Left ventricle myocardium superior (tissue), 1 donor: ENCODE measurements at places on chromosomes 3 and 15.
A peak's percentile ranks its signal among the peaks of the same experiment; 100 is the strongest.

DNA sequence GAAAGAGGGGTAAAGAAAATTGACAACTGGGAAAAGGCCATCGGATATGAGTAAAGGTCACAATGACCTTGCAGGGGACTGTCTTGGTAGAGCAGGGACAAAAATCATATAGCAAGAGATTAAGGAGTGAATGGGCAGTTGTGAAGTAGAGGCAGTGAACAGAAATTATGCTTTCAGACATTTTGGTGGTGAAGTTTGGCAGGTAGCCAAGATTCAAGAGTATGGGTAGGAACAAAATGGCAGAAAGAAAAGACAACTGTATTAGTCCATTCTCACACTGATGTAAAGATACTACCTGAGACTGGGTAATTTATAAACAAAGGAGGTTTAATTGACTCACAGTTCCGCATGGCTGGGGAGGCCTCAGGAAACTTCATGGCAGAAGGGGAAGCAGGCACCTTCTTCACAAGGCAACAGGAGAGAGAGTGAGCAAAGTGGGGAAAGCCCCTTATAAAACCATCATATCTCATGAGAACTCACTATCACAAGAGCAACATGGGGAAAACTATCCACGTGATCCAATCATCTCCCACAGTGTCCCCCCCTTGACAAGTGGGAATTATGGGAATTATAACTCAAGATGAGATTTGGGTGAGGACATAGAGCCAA, 84.0 kb downstream of the CGNL1 start:
- DNase-seq: no peak

DNA sequence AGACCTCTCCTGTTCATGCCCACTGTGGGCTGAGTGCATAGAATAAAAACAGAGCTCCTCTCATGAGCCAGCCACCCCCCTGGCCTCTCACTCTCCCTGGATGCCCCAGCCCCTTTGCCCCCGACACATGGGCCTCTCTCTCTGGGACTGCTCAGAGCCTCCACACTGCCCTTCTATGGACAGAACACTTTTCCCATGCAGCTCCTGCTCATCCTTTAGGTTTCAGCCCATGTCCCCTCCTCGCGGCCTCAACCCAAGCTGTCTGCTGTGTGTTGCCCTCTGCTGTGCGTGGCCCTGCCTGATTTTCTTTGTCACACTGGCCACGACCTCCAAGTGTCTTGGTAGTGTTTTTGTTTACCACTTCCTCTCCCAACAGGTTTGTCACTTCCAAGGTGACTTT, 20.7 kb upstream of the PRR23E start:
- DNase-seq: no peak

- no peak for DNase-seq
These were observed 200.3 kb downstream of the ADAMTS17 start for GRCh38 chr15:100141311-100142001.

DNA sequence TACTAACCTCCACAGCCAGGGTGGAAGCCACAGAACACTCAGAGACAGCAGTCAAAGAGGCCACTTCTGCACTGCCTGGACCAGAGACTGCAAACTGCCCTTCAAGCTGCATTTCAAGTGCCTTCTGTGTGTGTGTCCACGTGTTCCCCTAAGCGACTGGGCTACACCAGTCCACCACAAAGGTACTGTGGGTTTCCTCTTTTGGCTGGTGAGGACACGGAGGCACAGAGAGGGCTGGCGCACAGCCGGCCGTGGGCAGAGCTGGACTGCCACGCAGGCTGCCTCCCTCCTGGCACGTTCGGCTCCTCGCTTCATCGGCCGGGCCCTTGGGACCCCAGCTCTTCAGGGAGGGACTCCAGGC, 60.9 kb downstream of the MGLL start:
- no peak for DNase-seq

- no peak for DNase-seq
These were observed 11.2 kb upstream of the ALCAM start for GRCh38 chr3:105355408-105356061.

- DNase-seq: peak; percentile 53
These were observed 1.1 kb downstream of the CMTM7 start for GRCh38 chr3:32392536-32393302.

DNA sequence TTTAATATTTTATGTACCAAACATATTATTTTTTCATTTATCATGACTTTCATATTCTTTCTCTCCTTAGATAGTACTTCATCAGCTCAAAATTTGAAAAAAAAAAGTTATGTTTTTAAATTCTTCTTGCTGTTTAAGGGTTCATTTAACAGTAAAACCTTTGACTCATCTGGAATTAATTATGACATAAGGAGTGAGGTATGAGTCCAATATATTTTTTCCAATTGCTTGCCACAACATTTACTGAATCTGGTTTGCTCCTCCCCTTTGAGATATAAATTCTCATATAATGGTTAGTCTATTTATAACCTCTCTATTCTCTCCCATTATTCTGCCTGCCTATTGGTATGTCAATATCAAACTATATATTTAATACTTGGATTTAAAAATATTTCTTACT, 387.8 kb downstream of the TUSC7 start:
- no peak for DNase-seq

DNA sequence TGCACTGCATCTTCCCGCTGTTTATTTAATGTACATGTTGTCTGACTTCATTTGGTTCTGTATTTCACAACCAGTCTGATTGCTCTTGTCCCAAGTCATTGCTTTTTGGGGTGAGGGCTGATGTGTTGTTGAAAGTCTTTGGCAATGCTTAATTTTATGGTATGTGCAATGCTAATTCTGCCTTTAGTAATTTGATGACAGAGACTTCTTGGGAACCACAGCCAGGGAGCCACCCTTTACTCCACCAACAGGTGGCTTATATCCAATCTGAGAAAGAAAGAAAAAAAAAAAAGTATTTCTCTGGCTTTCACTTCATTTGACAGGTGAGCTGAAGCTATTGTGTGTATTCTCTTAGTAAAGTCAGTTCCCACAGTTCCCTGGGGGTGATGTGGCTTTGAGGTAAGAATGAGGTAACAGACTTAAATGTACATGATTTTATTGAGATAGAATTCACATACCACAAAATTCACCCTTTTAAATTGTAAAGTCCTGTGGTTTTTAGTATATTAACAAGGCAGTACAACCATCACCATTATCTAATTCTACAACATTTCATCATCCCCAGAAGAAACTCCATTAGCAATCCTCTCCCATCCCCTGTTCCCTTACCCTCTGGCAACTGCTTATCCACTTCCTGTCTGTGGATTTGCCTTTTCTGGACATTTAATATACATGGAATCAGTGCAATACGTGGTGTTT, 97.3 kb downstream of the SLCO3A1 start:
- no peak for DNase-seq

- DNase-seq: no peak
These were observed 280.7 kb upstream of the ARHGEF26 start for GRCh38 chr3:153840487-153840886.

DNA sequence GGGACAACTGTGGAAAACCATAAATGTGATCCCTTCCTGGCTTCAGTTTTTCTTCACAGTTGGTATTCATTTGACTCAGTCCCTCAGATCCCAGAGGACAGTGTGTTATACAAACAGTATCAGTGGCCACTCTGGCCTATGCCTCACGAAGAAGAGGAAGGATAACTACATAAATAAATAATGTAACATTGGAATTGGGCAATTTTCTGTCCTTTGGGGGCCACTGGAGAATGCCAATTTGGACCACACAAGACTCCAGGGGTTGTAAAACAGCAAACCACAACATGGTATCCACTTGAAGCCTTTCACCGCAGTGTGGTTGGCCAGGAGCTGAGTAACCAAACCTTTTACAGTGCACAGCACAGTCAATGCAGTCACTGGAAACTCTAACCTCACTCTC, 1077.0 kb downstream of the ROBO2 start:
- DNase-seq: peak; percentile 22

DNA sequence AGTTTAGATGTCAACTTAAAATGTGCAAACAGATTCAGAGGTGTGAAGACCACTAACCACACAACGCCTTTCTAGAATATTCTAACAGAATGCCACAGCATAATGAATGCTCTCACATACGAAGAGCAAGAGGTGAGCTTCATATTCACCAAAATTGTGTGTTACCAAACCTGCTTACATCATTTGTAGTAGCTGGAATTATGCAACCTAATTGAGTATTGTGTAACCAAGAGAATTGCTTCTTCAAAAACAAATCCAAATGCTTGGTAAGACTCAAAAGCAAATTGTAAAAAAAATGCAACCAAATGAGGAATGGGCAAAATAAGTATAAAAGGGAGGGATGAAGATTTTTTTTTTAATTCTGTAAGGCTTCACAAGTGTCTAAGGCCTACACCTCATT, 160.7 kb downstream of the TAFA4 start:
- DNase-seq: no peak

- DNase-seq: peak; percentile 55
These were observed 84.6 kb downstream of the MAGI1 start for GRCh38 chr3:65953881-65954733.

DNA sequence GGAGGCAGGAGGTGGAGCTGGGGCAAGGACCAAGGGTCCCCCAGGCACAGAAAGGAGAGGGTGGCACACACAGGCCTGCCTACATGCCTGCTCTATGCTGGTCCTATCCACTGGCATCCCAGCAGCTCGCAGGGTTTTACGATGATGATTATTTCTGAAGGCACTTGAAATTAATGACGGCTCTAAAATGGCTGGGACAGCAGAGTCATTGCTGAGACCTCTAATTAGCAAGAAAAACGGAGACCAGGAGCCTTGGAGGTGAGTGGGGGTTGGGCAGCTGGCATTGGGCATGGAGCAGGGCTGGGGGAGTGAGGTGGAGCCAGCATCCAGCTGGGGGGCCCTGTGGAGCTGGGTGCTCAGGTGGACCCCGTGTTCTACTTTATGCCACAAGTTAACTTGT, 3.5 kb upstream of the LINGO1 start:
- no peak for DNase-seq

DNA sequence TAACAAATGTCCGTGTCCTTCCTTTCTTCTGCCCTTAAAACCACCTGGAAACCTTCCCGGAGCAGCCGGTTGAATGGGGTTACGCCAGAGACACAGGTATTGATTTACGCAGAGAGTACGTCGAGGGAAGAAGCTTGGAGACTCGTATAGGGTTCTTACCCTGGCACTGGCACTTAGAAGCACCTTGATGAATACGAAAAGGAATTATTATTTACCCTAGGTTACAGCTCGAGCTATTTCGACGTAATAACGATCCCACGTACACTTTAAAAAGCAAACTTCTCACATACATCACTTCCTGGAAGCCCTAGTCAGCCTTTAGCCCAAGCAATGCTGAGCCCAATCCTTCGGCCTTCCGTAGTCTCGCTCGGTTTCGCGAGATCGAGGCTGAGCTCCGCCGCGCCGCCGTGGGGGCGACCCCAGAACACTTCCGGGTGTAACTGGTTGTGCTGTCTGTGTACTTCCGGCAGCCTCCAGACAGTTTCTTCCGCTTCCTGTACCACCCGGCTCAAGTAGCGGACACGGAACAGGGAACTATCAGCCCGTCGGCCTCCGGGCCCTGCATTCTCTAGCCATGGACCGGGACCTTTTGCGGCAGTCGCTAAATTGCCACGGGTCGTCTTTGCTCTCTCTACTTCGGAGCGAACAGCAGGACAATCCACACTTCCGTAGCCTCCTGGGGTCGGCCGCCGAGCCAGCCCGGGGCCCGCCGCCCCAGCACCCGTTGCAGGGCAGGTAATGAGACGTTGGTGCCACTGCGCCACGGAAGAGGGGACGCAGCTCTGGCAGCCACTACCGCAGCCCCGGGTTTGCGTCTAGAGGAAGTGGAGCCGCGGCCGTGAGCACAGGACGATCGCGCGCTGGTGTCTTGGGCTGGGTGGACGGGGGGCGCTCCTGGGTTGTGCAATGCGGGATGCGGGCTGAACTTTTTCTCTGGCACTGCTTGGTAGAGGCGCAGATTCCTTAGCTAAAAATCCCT, at the start of gene TTC14:
TSS of gene TTC14 (plus strand) at position 476 of the 979 bp plus-strand sequence. CDS start at position 575, 99 bp downstream.
- peak; percentile 94 for DNase-seq

GRCh38 chr3:112399064-112399463, 66.1 kb downstream of the CD200 start:
- DNase-seq: no peak

DNA sequence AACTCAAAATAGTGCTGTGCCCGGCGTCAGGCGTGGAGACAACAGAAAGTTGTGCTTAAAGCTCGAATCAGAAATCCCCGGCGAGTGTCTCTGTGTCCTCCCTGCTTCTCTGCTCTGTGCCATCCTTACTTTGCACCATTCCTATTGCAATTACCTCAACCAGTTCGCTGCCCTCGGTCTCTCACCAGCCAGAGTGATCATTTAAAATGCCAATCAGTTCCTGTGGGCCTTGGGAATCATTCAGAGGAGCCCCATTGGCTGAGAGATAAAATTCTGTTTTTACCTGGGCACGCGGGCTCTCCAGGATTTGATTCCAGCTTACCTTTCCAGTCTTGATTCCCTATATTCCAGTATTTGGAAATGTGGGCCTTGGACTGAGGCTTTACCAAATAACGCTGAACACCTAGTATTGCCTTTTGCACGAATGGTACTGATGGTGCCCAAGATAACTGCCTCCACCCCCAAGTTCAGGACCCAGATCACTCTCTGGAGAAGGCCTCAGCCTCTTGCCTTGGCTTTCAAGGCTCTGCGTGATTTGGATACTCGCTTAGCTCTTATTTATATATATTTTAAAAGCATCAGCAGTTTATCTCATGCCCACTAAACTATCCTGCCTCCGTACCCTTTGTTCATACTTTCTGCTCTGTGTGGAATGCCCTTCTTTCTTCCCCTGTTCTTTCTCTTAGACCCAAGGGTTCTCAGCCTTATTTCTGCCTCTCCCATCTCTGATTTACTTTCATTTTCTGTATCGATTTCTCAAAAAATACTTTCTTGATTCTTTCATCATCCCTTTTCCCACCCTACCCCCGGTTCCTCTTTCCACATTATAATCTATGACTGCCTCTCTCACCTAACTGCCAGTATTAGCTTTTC, 863 bp downstream of the PSMA4 start:
- no peak for DNase-seq

DNA sequence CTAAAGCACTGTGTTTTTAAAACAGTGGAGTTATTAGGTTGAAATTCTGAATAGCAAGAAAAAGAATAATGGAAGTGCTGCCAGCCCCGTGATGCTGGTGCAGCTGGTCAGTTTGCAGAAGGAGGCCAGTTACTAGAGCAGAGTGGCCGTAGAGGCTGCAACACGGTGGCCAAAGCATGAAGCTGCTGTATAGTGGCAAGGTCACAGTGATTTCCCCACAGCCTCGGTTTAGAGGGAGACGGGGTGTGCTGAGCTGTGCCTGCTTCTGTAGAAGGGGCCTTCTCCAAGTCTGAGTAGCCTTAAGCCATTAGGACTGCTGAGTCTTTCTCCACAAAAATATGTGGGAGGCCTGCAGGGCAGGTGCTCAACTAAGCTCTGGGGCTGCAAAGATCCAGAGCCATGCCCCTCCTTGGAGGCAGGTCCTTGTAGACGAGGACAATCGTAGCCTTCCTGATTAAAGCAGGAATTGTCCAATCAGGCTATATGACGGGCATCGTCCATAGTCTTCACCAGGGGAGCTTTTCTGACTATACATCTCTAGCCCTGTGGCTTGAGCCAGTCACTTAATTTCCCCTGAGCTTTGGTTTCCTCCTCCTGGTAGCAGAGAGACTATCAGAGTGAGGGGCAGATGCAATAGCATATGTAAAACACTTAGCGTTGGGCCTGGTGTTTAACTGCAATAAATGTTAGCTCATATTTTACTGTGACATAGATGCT, 151.6 kb downstream of the PGPEP1L start:
- DNase-seq: no peak

- DNase-seq: no peak
These were observed 19.6 kb upstream of the SRP14 start for GRCh38 chr15:40058476-40059140.
